ENCODE measurements at places on chromosomes 5 and 9.

DNA sequence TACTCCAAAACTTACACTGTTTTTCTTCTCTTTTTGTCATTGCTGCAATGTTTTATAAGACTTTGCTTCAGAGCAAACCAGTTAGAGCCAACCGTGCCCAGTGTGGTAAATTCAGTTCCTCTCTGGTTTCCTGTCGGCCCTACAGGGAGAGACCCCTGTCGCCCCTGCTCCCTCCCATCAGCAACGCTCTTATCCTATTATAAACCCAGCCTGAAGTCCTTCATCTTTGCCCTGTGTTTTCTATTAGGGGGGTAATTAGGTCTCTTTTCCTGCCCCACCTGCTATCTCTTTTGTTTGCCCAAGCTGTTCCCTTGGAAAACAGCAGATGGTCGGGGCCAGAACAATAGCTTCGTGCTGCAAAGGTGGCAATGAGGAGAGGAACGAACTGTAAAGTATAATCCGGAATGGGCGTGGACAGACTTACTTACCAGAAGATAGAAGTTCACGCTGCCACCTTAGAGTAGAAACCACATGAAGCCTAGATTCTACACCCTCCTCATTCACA, 21.4 kb upstream of the OTULINL start:
- no peak for DNase-seq

DNA sequence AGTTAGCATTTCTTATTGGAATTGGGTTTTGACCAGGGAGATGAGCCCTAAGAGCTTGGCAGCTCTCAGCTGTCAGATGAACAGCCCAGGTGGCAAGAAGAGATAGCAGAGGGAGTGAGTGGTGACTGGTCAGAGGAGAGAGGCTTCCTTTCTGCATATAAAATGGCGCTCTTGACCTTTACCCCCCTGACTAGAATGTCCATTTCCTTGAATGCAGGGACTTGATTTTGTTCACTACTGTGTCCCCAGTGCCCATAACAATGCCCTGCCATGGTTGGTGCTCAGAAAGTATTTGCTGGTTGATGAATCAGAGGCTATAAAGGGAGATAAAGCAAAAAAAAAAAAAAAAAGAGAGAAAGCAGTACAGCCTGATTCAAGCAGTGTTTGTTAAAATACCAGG, 7.2 kb downstream of the CHMP5 start:
- no peak for DNase-seq

GRCh38 chr5:131430794-131431193, 166.9 kb downstream of the CDC42SE2 start:
- DNase-seq, result no peak

DNA sequence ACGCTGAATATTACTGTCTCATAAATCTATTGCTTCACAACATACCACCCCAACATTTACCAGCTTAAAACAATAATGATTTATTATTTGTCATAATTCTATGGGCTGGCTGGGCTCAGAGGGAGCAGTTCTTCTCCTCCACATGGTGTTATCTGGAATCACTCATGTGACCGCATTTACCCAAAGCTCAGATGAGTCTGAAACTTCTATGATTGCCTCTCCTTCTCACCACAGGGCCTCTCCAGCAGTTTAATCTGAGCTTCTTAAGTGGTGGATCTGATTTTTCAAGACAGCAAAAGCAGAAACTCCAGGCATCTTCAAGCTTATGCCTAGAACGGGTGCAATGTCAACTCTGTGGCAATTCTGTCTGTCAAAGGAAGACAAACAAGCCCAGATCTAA, 210.3 kb upstream of the ADRA1B start:
- DNase-seq, result no peak

DNA sequence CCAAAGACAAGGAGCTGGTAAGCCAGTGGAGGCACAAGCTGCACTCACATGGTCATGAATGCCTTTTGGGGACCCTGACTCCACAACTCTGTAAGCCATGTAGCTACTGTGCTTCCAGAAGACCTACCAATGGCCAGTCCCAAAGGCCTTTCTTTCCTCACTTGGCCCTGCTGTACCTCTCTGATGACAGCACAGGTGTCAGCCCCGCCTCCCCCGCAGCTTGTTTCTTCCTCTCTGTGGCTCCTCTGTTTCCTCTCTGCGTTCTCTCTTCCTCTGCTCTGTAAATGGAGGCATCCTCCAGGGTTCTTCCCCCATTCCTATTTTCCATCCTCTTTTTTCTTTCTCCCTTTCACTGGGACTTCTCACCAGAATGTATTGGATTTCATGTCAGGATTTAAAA, 26.7 kb downstream of the SH3TC2 start:
- DNase-seq, result no peak

- no peak for DNase-seq
Observed at GRCh38 chr5:172669386-172670004, 28.4 kb downstream of the NEURL1B start.

GRCh38 chr5:178642351-178642909, 15.6 kb upstream of the CLK4 start:
- DNase-seq, result peak; percentile 75

GRCh38 chr9:124489222-124489621, 18.0 kb downstream of the NR5A1 start:
- DNase-seq, result no peak

DNA sequence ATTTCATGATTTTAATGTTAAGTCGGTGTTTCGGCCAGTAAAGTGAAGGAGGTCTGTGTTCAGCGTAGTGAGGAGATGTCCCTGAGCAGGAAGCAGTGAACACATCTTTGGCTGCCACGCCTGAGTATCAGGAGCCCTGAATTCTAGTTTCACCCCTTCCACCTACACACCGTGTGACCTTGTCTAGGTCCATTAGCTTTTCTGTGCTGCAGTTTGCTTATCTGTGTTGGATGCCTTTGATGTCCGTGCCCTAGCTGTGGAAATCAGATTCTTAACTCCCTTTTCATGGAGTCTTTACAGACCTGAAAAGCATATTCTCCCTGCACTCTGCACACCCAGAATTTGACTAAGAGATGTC, 601 bp downstream of the FBXO38 start:
- DNase-seq, result no peak

- no peak for DNase-seq
Observed at GRCh38 chr5:97182571-97183099, 412 bp downstream of the RIOK2 start.

DNA sequence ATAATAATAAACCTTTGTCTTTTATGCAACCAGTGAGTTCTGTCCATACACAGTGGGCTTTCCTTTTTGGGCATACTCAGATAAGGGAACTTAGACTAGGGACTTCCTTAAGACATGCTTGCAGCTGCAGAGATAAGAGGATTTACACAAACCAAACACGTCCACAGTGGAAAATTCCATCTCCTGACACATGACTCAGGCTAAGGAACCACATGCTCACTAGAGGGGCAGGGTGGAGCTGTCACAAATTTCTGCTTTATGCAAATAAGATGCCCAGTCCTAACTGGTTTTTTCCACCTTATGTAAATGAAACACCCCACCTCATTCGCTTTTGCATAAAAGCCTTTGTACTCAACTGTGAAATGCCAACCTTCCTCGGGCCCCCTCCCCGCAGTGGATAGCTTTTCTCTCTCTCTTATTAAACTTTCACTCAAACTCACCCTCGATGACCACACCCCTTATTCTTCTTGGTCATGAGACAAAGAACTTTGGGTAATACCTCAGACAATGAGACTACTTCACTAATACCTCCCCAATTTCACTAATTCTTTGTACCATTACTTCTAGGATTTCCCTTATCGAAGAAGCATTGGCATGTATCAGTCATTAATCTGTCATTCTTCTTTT, 170.3 kb upstream of the FTMT start:
- DNase-seq, result no peak

DNA sequence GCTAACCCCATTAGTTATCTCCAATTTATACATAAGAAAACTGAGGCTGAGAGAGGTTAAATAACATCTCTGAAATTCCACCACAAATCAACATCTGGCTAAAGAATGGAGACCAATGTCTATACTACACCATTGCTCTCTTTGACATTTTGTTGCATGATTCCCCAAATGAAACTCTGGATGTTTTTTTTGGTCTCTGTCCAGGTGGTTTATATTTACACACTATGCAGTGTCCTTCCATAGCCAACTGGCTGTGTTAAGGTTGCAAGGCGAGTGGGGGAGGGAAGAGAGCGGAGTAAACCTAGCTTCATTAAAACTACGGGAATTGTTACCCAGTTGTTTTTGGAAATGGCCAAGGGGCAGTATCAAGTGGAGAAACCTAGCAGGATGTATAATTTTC, 67.2 kb downstream of the KIF4B start:
- DNase-seq, result peak; percentile 35

GRCh38 chr9:82489201-82489821, 500.7 kb downstream of the SPATA31D1 start:
- no peak for DNase-seq

DNA sequence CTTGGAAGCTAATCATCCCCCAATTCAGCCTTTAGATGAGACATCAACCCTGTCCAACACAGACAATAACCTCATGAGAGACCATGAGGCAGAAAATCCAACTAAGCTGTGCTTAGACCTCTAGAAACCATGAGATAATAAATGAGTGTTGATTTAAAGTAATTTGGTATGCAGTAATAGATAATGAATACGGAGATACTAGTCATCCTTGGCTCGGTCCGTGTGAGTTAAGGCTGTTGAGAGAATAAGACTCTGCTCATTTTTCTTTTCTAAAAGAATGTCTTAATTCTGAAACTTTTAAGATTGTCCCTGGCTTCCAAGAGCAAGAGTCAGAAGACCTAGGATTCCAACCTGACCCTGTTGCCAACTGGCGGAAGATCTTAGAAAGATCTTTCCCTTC, 6.1 kb downstream of the TNC start:
- no peak for DNase-seq

GRCh38 chr9:79026316-79026715, 545.4 kb upstream of the TLE4 start:
- DNase-seq, result no peak

- DNase-seq, result no peak
Observed at GRCh38 chr5:4083591-4084337, 488.1 kb downstream of the IRX1 start.

DNA sequence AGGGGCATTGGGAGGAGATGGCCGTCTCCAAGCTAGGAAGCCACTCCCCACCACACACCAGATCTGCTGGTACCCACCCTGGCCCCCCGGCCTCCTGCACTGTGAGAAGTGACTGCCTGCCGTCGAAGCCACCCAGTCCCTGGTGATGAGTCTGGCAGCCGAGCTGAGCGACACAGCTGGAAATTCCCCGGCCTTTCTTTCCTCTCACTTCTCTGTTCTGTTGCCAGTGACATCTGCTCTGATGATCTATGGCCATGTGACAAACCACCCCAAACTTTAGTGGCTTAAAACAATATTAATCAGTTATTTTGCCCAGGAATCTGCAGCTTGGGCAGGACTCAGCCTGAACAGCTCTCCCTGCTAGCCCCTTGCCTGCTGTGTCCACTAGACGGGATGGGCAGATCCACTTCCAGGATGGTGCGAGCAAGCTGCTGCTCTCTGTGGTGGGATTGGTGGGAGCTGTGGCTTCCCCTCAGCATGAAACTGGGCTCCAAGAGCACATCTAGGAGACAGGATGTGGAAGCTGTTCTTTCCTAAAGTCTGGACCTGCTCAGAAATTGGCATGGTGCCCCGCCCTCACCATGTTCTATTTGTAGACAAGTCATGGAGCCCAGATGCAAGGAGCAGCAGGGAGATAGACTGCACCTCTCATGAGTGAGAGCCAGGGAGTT, 211.2 kb downstream of the GADD45G start:
- no peak for DNase-seq

DNA sequence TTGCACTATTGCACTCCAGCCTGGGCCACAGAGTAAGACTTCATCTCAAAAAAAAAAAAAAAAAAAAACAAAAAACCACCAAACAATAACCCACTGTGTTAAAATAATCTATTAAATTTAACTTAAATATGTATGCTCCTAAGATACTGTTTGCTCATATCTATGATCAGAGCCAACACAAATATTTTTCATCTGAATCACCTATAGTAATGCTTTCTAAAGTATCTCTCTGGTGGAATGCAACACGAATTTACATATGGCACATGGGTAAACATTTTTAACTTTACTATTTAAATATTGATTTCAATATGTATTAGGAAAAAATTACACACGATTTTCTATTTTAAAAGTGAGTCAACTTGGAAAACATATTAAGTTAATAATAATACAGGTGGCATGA, 196.4 kb downstream of the RFX3 start:
- no peak for DNase-seq

- DNase-seq, result no peak
Observed at GRCh38 chr5:102743900-102744299, 11.2 kb upstream of the PAM start.

DNA sequence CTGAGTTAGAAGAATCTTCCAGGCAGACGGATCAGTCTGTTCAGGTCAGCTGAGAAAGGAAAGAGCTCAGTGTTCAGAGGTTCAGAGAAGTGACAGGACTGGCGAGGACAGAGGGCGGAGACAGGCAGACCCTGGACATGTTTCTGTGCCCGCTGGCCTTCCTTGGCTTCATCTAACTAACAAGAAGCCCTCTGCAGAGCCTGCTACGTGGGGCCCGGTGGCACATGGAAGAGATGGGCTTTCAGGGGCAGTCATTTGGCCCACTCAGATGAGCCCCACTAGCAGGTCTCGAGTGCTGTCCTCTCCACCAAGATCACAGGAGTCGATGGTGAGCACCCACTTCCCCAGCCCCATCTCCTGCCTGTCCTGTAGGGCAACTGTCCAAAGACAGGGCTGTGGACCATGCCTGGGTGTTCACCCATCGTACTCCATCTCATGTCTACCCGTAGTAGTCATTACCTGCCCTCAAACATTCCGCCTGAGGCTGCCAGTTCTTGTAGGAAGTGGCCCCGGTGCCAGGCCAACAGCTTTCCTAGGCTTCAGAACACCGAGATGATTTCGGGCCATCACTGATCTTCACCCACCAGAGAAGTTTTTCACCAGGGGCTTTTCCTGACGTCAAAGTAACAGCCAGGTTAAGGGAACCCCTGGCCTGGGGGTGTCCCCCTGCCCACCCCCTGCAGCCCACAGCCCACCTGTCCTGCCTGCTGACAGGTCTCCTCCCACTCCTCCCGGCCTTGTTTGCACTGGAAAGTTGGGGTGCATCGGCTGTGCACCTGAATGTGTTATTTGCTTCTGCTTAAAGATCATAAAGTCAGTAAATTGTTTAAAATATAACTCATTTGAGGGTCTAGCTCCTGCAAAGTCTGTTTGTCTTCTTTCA, 14.0 kb downstream of the IRX2 start:
- no peak for DNase-seq

DNA sequence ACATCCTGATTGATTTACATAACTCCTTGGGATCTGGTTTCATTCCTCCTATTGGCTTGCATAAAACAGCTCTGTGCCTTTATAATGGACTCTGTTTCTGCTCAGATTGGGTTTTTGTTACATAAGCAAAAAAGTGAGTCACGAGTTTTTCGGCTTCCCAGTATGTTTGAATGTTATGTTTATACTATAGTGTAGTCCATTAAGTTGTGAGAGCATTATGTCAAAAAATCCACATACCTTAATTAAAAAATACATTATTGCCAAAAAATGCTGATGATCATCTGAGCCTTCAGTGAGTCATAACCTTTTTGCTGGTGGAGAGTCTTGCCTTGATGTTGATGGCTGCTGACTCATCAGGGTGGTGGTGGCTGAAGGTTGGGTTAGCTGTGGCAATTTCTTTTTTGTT, 144.6 kb downstream of the CCDC171 start:
- DNase-seq, result peak; percentile 32

Data from smooth muscle cell of the brain vasculature (primary cell).